ENCODE measurements at places on chromosomes 6 and 20. TPM values are rescaled to one million over a fixed set of nuclear protein-coding genes. Genes with fewer than 3 reads are reported as not detected.

Gene GSTA1
- total RNA-seq = not detected

- DNase-seq = no peak
These were observed 144.1 kb upstream of the PDE7B start for GRCh38 chr6:135707426-135707825.

- DNase-seq = no peak
These were observed 172.1 kb upstream of the LRFN2 start for GRCh38 chr6:40759264-40759663.

Gene CDH4
- 11.7 TPM for total RNA-seq

DNA sequence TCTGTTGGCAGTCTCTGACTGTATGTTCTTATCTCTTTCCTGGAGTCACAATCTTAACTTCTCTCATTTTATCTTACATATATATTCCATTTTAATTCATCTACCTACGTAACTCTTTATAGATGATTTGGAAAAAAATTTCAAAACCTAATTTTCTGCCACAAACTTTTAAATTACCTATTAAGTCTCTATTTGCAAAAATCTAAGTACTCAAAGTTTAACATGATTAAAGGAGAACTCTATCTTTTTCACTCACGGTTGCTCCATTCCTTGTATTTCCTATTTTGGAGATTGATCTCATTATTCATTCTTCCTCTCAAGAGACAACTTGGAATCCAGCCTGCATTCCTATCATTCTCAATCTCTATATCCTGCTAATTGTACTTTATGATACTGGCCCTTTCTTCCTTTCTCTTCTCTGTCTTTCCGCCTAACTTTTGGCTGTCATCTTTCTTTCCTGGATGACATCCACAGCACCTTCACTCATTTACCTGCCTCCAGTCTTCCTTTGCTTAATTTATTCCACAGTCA is 1071.1 kb upstream of the CITED2 start:
- no peak for DNase-seq

GRCh38 chr6:87494761-87495422 is 22.1 kb downstream of the SLC35A1 start:
- no peak for DNase-seq

Gene NPBWR2
- total RNA-seq = not detected
